H1 (cell line): ENCODE measurements at places on chromosomes 11 and 22. TPM values are rescaled to one million over a fixed set of nuclear protein-coding genes. Genes with fewer than 3 reads are reported as not detected.

The SLC5A1 gene
- total RNA-seq: not detected in 2 replicates

DNA sequence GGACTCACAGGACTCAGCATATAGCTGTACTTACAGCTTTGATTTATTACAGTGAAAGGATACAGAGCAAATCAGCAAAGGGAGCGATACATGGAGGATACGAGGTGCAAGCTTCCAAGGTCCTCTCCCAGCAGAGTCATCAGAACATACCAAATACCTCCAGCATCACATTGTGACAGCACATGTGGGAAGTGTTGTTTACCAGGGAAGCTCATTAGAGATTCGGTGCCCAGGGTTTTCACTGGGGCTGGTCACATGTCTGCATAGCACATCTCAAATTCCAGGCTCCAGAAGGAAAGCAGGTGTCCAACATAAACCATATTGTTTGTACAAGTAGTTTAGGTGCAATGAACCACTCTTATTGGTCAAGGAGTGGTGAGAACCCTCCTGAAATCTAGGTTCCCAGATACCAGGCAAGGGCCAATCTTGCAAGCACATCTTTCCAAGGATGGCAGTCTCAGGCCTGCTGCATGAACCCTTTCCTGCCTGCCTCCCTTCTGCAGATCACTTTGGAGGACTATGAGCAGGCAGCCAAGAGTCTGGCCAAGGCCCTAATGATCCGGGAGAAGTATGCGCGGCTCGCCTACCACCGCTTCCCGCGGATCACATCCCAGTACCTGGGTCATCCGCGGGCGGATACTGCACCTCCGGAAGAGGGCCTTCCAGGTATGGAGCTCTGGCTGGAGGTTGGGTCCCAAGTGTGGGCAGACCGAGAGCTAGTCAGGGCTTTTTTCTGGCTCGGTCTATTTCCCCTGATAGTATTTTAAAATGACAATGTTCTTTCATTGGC, 26.7 kb downstream of the AMPD3 start:
- no peak for DNase-seq

DNA sequence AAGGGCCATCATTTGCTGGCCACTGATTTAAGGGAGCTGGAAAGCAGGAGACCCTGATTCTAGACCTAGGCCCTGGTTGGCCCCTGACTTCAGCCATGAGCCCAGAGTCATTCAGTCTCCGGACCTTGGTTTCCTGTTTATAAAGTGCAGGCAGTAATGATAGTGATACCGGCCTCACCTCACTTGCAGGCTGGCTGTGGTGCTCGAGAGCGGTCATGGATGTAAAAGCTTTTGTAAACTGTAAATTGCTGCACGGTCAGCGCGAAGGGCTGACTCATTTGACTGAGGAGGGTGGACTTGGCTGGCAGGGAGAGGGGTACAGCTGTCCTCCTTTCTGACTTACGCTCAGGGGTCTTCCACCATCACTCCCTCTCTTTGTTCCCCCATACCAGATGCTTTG, 37.4 kb downstream of the FBLN1 start:
- no peak for DNase-seq

The SCGB2A2 gene
- not detected in 2 replicates for total RNA-seq

DNA sequence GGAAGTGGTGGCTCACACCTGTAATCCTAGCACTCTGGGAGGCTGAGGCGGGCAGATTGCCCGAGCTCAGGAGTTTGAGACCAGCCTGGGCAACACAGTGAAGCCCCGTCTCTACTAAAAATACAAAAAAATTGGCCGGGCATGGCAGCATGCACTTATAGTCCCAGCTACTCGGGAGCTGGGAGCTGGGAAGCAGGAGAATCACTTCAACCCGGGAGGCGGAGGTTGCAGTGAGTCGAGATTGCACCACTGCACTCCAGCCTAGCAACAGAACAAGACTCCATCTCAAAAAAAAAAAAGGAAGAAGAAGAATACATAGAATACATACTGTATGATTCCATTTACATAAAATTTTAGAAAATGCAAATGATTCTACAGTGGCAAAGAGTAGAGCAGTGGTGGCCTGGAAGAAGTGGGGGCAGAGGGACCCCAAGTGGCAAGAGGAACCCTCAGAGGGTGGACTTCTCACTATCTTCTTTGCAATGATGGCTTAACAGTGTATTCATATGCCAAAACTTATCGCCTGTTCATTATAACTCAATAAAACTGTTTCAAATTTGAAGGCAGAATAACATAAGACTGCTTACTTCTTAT, 22.0 kb downstream of the PACSIN2 start:
- no peak for DNase-seq

The OR8G1 gene
- total RNA-seq: not detected in 2 replicates

DNA sequence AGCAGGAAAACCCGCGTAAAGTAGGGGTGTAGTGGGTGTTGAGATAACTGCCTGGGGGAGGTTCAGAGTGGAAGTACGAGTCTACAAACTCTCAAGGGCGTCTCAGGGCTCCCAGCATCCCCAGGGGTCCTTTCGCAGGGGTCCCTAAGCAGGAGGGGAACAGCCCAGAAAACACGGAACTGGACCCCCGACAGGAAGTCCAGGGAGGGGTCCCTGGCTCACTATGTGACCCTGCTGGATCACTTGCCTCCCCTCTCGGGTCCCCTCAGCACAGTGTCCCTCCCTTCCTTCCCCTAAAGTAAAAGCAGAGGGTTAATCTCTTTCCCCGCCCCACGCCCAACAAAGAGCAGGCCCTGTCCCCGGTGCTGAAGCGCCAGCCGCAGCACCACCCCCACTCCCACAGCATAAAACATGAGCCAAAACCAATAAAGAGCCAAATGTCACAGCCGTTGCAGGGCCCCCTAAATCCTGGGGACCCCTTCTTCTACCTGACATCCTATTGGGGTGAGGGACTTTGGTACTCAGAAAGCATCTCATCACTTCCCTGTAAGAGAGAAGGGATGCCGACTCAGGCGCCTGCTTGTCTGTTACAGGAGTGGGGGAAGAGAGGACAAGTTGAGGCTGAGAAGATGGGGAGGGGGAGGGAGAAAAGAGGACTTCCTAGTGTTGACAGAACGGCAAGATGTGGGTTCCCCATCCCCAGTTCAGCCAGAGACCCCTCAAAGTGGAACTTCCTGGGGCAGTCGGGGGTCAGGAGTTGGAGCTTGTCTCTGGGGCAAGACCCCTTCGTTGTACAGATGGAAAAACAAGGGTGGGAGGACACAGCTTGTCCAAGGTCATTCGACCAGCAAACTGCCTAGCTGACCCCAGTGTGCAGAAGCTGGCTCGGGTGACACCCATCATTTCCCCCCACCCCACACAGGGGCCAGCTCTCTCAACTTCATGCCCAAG, 1.4 kb upstream of the NEFH start:
- peak; percentile 79 for DNase-seq

DNA sequence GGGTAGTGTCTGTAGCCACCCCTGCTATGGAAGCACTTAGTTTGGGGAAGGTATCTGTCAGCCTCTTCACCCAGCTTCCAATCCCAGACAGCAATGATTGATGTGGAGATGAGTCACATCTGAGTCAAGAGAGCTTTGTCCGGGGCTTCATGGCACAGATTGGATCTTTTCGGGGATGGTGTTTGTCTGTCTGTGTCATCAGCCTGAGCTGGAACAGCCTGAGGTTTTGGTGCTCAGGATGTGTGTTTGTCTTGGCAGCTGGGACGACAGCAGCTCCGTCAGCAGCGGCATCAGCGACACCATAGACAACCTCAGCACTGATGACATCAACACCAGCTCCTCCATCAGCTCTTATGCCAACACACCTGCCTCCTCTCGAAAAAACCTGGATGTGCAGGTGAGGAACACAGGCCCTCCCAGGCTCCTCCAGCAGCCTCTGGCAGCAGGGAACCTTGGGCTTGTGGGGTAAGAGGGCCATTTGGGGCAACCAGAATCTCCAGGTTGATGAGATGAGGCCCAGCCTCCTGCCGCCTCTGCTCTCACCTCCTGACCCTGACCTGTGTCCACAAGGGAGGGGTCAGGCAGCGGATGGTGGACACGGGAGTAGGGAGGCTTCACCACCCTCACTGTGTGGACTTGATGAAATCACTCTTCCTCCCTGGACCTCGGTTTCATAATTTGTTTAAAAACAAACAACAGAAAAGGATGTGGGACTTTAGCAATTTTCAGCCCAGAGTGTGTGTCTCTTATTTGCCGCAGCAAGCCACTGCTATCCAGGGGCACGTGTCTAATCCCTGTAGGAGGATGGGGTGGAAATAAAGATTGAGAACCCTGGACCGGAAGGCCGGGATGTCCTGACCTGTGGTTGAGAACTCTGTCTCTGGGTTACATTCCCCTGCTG, 124.3 kb downstream of the DBX1 start:
- DNase-seq: no peak

- DNase-seq: no peak
Observed at GRCh38 chr11:113572136-113572735, 97.0 kb upstream of the DRD2 start.

DNA sequence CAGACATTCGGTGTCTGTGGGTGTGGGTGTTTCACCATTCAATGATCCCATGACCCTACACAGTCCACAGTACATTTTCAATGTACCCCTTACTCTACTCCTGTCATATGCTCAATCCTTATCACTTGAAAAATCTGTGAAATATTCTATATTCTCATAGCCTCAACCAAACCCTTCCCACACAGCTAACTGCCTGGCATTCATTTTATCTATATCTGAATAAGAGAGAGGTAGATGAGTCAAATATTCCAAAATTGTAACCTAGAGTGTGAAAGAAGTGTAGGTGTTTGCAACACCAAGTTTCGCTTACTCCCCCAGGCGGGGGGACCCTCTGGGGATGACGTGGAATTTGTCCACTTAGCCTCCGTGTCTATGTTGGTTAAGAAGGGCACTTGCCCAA, 354.8 kb downstream of the ETS1 start:
- DNase-seq: no peak

DNA sequence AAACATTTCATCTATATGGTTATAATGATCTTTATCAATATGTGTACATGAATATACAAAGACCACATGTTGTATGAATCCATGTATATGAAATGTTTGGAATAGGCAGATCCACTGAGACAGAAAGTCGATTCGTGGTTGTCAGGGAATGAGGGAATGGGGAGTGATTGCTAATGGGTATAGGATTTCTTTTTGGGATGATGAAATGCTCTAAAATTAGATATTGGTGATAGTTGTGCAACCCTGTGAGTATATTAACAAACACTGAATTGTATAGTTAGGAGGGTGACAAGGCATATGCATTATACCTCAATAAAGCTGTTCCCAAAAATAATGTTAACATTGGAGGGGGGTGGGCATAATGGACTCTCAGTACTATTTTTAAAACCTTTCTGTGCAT, 5.0 kb upstream of the PTPMT1 start:
- no peak for DNase-seq

The LMNTD2 gene
- 2.6 and 3.1 TPM in 2 replicates for total RNA-seq

The CLDN5 gene
- total RNA-seq: 0.69 and 1.6 TPM in 2 replicates

The B3GAT3 gene
- total RNA-seq: 28.0 and 34.5 TPM in 2 replicates

The CENATAC gene
- 33.1 and 36.4 TPM in 2 replicates for total RNA-seq

The TBX1 gene
- 0.28 and 0.38 TPM in 2 replicates for total RNA-seq

DNA sequence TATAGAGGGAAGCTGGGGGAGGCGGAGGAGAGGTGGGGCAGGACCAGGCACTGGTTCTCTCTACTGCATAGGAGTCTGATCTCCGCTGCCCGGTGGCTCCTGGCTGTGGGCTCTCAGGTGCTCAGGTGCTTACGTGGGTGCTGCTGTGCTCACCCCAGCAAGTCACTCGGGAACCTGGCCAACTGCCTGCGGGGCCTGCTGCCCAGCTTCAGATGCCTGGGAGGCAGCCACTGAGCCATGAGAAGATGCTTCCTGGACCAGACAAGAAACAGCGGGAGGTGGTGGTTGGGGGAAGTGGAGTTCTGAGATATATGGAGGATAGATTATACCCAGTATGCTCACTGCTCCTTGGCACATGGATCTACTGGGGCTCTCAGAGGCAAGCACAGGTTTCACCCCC, 1303.4 kb downstream of the TBC1D22A start:
- no peak for DNase-seq

- no peak for DNase-seq
Observed at GRCh38 chr11:66999555-66999954, 23.4 kb upstream of the SYT12 start.

- peak; percentile 96 for DNase-seq
Observed at GRCh38 chr22:17785185-17786184, 11.2 kb upstream of the BID start.

The SLC22A8 gene
- total RNA-seq: not detected in 2 replicates

DNA sequence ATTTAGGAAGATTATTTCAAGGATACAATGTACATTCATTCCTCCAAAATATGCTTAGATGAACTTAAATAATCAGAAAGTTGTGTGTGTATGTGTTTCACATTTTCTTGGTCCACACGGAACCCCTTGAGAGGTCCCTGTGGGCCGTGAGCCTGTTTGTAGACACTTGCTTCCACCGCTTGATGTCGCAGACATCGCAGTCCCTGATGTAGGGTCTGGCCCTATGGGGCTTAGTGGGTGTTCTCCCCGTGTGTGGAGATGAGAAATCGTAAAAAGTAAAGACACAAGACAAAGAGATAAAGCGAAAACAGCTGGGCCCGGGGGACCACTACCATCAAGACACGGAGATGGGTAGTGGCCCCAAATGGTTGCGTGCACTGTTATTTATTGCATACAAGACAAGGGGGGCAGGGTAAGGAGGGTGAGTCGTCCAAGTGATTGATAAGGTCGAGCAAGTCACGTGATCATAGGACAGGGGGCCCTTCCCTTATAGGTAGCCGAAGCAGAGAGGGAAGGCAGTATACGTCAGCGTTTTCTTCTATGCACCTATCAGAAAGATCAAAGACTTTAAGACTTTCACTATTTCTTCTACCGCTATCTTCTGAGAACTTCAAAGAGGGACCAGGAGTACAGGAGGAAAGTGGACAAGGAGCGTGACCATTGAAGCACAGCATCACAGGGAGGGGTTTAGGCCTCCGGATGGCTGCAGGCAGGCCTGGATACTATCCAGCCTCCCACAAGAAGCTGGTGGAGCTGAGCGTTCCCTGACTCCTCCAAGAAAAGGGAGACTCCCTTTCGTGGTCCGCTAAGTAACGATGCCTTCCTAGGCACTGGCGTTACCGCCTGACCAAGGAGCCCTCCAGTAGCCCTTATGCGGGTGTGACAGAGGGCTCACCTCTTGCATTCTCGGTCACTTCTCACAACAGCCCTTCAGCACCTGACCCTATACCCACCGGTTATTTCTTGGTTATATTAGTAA, 1.2 kb upstream of the APOBEC3C start:
- no peak for DNase-seq

GRCh38 chr11:59191890-59192289, 20.0 kb downstream of the DTX4 start:
- no peak for DNase-seq

DNA sequence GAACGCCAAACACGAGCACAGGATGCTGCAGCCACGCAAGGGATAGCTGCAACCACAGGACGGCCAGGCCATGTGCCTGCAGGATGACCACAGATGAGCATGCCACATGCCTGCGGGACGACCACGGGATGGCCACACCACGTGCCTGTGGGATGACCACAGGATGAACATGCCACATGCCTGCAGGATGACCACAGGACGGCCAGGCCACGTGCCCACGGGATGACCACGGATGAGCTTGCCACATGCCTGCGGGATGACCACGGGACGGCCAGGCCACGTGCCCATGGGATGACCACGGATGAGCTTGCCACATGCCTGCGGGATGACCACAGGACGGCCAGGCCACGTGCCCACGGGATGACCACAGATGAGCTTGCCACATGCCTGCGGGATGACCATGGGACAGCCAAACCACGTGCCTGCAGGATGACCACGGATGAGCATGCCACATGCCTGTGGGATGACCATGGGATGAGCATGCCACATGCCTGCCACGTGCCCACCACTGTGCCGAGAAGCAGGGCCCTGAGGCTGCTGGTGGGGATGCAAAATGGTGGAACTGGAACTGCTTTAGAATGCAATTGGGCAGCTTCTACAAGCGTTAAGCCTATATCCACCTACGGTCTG, 12.8 kb upstream of the MOB2 start:
- no peak for DNase-seq
